Activated CD8-positive, alpha-beta T cell treated with anti-CD3 and anti-CD28 coated beads for 36 hours (primary cell): ENCODE measurements at places on chromosomes 12 and 14. TPM values are rescaled to one million over a fixed set of nuclear protein-coding genes. Genes with fewer than 3 reads are reported as not detected.

DNA sequence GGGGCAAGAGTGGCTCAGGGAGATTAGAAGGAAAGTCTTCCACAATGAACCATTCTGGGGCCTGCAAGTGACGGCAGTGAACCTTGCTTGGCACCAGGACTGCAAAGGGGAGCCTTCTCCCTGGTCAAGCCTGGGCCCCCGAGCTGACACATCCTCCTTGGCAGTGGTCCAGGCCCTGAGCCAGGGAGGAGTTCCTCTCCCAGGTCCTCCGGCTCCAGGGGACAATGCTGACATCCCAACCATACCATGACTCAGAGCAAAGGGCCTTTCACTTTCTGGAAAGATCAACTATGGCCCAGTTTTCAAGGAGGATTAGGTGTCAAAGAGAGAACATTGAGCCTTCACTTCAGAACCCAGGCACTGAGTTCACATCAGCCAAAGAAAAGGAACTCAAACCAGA is 756.5 kb upstream of the TBX3 start:
- DNase-seq, result no peak

GRCh38 chr12:55428331-55429243 is 2.5 kb downstream of the OR6C76 start:
- DNase-seq, result no peak

- DNase-seq, result no peak
Measured at GRCh38 chr14:74786796-74787315, 23.7 kb downstream of the YLPM1 start.

The VSX2 gene
- not detected for total RNA-seq

The NANOG gene
- not detected for total RNA-seq

GRCh38 chr12:12684375-12685106 is 11.4 kb downstream of the GPR19 start:
- DNase-seq, result peak; percentile 52

GRCh38 chr12:101995684-101996083 is 66.1 kb downstream of the WASHC3 start:
- no peak for DNase-seq

DNA sequence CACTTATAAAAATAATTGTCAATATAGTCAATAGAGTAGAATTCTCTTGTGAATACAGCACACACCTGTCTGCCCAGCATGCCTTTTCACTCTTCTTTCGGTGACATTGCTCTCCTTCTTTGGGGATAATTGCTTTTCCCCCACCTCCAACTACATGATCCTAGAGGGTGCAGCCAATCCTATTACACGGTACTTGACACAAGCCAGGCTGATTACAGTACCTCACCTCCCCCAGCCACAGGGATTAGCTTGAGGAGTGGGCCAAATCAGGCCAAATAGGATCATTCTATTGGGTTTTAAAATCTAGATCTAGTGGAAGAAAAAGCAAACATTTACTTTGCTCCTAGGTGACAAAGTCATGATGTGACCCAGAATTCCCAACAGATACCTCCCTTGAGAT is 16.8 kb upstream of the NFYB start:
- no peak for DNase-seq

The KRT83 gene
- not detected for total RNA-seq

The PPP4R4 gene
- total RNA-seq, result 1.2 TPM

DNA sequence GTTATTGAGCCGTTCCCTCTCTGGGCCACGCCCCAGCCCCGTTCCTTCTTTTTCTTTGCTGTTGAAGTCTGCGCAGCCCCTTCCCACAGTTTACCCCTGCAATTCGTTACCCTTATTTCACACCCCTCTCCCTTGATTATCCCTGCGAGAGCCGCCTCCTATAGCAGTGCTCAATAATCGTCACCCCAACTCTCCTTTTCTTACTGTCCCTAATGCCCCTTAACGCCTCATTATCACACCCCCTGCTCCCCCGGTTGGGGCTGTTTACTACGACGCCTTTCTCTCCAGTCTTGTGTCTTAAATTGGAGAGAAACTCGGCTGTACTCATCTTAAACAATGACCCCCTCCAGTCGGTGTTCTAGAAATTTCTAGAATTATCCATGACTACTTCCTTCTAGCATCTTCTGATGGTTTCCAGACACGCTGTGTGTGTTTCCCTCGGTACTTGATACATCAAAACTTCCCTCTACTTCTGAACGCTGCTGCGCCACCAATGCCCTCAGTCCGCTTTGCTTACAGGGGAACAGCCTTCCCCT is 713 bp upstream of the FBXL14 start:
- DNase-seq, result no peak

The IGFBP6 gene
- total RNA-seq, result 2.0 TPM

GRCh38 chr12:82638324-82638723 is 48.4 kb upstream of the TMTC2 start:
- DNase-seq, result no peak

The TCL1B gene
- total RNA-seq, result not detected

The ASCL1 gene
- not detected for total RNA-seq
